Small intestine (tissue), 16 donors: ENCODE measurements at places on chromosomes 6 and 20.

DNA sequence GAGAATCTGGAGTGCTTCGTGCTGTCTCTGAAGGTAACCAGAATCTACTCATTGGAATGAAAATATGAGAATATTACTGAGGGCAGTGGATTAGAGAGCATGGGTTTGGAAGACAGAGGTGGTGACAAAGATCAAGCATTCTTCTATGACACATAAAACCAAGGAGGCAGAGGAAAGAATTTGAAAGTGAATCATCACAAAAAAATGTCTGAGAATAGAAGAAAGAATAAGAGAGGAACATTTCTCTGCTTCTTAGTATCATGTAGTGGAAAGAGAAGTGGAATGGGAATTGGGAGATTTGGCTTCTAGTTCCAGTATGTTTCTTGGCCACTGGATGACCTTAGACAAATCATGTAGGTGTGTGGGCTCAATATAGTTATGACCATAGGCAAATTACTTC is 474.0 kb downstream of the TFAP2B start:
- DNase-seq: no peak

GRCh38 chr6:48016020-48016755 is 94.8 kb downstream of the PTCHD4 start:
- DNase-seq: no peak

DNA sequence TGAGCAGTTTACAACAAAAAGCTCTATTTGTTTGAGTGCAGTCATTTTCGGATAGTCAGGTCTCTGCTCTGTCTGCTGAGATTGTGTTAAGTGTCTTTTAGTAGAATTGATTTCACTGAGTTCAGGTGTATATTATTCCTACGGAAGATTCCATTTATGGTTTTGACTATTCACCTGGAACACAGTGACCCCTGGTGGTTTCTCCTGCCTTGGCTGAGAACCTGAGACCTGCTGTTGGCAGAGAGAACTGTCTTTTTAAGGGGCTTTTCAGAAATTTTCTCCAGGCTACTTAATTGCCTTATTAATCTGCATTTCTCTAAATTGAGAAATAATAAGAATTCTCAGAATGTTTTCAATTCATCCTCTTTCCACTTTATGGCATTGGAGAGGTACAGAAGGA is 508.0 kb downstream of the TBC1D32 start:
- DNase-seq: peak; percentile 28

DNA sequence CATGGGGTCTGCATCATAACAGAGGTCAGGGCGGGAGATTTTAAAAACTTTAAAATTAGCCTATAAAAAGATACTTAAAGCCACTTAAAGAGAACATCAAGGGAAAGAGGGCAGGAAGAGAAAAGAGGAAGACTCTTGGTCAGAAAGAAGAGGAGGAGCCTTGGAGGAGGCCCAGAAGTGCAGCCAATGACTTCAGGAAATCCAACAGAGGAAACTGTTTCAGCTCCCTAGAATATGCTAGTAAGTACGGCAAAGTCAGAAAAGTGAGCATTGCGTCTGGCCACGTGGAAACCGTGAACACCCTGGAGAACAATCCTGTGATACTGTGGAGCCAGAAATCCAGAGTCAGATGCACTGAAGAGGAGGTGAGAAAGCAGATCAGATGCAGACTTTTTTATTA is 22.5 kb upstream of the NHSL1 start:
- no peak for DNase-seq

DNA sequence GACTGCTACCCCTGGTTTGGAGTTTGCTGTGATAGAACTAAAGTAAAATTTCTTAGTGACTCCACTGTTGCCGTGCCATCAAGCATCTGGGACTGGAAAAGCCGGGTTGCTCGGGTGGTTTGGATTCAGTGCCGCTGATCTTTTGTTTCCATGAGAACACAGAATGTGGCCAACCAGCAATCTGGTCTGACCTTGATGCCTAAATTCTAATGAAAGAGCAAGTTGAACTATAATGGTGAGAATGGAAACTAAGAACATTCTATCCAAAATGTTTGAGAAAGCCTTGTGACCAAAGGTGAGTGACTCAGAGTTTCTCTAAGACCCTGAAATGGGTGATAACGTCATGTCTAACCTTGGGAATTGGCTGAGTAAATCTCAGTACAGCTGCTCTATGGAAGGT is 9.9 kb upstream of the PI16 start:
- no peak for DNase-seq

- peak; percentile 87 for DNase-seq
These were observed 1.2 kb downstream of the IFNGR1 start for GRCh38 chr6:137217801-137218472.

- no peak for DNase-seq
These were observed 1303.9 kb upstream of the GJE1 start for GRCh38 chr6:140828856-140829255.

DNA sequence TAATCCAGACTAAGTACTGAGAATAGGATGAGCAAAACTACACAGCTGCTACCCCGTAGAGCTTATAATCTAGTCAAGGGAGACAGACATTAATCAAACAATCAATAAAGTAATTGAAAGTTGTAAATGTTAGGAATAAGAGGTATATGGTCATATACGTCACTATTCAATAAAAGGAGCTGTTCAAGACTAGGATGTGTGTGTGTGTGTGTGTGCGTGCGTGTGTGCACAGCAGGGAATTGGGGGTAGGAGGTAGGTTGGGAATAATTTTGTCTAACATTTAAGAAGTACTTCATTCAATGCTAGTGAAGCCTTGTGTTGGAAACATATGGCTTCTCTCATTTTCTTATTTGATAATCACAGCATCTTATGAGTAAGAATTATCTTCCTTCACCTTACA is 41.8 kb downstream of the SESN1 start:
- DNase-seq: no peak

DNA sequence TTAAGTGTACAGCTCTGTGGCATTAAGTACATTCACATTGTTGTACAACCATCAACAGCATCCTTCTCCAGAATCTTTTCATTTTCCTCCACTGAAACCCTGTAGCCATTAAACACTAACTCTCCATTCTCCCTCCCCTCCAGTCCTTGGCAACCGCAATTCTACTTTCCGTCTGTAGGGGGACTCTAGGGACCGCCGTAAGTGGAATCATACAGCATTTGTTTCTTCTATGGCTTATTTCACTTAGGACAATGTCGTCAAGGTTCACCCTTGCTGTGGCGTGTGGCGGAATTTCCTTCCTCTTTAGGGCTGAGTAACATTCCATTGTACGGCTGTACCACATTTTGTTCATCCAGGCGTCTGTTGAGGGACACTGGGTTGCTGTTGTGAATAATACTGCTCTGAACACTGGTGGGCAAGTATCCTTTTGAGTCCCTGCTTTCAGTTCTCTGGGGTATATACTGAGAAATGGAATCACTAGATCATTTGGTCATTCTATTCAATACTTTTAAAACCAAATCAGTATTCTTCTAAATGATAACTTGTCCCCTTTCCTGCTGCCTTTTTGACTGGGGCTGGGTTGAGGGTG is 50.7 kb downstream of the PPP1R3G start:
- peak; percentile 8 for DNase-seq

GRCh38 chr6:13004601-13005000 is 288.0 kb downstream of the PHACTR1 start:
- no peak for DNase-seq

GRCh38 chr6:154583546-154584188 is 73.2 kb upstream of the CNKSR3 start:
- peak; percentile 48 for DNase-seq

GRCh38 chr6:164911151-164911550 is 398.3 kb downstream of the C6orf118 start:
- DNase-seq: no peak

DNA sequence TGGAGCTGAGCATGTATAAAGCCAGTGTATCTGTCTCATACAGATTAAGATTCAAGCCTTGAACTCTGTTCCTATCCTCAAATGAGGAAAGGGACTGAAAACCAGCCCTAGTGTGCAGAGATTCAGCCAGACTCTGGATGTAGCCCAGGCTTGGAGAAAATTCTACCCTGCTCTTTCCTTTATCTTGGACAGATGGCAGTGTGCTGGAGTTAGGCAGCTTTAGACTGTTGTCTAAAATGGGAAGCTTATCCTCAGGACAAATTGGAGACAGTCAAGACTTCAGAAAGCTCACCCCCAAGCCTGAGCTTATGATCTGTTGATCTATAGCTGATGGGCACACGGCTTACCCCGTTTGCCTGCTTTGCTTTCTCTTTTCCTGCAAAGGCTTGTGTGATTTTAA is 1057.6 kb downstream of the KIF16B start:
- no peak for DNase-seq

DNA sequence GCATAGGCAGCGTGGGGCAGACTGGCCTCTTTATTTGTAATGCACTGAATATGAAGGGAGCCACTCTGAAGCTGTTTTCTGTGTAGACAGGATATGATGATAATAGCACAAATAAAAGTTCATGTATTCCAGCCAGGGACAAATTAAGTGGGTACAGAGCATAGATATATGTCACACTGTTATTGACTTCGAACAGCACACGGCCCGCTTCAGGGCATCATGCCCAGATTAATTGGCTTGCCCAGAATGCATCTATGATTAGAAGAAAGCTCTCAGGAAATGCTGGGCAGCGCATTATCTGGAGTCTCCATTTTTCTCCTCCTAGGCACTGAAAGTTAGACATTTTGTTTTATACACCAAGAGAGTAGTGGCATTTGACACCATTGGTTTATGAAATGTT is 26.3 kb upstream of the SASH1 start:
- no peak for DNase-seq

DNA sequence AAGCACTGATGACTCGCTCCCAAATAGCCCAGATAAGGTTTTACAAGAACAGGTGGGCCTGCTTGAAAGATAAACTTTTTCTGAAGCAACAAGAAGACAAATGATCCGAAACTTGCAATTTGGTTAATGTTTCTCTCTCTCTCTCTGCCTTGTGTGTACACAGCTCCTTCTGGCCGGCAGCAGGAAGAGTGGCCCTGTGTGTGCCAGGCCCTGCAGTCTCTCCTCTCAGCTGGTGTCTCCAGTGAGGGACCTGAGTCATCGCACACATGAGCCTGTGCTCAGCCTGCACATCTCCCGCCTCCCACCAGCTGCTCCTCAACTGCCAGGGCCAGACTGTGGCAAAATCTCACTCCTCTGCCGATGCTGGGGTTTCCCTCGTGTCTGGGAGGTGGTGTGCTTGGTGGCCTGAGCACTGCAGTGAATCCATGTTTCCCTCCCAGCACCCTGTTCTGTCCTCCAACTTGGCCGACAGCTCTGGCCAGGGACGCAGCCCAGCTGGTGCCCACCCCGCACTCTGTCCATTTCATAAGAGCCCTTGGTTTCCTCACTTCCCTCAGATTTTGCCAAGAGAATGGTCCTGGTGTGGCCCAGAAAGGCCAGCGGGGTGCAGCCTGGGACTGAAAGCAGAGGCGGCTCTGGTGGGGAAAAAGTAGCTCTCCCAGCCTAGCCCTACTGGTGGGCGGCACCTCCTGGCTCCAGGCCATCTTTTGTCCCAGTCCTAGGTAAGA is 49.4 kb downstream of the ERMARD start:
- DNase-seq: peak; percentile 64

DNA sequence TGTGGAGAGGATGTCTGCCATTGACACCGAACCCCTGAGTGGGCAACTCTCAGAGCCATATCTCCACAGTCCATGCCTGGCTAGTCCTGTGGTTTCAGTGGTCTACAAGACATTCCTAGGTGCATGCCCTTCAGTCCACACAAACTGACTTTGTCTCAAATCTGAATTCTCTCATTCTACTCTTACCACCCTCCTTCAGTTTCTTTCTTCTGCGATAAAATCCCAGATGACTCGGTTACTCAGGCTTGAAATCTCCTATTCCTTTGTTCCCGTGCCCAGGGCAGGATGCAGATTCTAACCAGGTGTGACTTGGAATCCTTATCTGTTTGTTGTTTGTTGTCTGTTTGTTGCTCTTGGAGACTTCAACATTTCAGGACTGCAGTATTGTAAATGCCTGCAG is 9.3 kb downstream of the CDS2 start:
- DNase-seq: no peak

- DNase-seq: no peak
These were observed 95.6 kb upstream of the PHACTR3 start for GRCh38 chr20:59508729-59509128.

GRCh38 chr6:80623066-80623815 is 516.8 kb downstream of the BCKDHB start:
- no peak for DNase-seq

DNA sequence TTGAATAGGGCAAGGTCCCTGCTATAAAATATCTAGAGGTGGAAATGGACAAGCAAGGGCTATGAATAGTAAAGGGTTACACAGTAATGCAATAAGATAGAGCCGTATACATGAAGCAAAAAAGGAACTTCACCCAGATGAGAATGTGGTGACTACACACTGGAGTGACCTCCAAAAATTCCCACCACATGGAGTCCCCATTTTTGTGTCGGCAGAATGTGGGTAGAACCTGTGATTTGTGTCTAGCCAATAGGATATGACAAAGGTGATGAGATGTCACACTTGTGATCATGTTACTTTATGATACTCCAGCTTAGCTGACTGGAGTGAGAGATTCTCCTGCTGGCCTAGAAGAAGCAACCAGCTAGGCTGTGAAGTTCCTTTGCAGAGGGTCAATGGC is 96.8 kb downstream of the SYNE1 start:
- DNase-seq: no peak

DNA sequence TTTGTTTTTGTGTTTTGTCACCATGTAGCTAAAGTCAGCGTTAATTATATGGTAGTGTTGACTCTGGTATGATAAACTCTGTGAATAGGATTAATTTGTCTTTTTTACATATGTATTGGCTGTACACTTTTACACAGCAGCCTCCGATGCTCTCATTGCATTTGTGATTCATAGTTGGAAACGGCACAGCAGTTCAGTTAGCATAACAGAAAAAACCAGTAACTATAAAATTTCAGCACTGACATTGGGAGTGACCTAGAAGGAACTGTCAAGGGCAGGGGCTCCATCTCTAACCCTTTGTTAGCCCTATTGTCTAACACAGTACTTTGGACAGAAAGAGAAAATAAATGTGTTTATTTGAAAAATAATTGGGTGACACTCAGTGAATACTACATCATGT is 5.6 kb upstream of the BEND6 start:
- DNase-seq: no peak

DNA sequence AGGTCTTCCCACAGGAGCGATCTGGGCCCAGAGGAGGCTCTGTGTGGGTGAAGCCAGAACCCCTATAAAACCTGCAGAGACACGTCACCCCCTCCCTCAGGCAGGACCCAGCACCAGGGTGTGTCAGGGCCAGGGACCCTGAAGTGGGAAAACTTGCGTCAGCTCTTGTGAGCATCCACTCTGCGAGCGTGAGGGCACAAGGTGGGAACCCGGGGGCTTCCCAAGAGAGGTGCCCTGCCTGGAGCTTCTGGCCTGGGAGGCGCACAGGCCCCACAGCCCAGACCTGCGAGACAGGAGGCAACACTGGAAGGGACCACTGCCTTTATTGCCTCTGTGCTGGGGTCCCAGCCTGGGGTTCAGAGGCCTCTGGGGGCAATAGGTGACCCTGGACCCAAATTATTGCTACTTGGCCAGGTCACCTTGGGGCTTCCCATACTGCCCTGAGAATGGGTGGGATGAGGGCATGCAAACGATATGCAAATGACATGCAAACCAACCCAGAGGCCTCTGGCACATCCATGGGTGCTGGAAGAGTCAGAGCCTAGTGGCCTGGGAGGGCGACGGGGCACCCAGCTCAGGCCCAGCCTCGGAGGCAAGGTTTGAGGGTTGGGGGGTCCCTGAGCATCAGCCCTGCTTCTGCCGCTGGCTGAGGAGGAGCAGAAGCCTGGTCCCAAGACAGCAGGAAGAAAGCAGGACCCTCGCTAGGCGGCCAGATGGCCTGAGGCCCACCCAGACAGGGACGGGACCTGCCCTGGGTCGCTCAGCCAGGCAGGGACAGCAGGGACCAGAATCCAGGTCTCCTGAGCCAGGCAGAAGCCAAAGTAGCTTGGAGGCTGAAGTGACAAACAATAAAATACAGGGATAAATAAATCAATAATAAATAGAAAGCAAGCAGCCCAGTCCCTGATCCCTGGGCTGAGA is 5.1 kb upstream of the C20orf144 start:
- DNase-seq: no peak
